Activated CD4-positive, alpha-beta T cell treated with anti-CD3 and anti-CD28 coated beads, Interleukin-2, amount 10 ng/mL, durations not matched to agents 24 days and 14 days (primary cell): ENCODE measurements at places on chromosomes 3 and 15. TPM values are rescaled to one million over a fixed set of nuclear protein-coding genes. Genes with fewer than 3 reads are reported as not detected.

GRCh38 chr3:132504375-132504933 is 87.2 kb downstream of the DNAJC13 start:
- no peak for DNase-seq

DNA sequence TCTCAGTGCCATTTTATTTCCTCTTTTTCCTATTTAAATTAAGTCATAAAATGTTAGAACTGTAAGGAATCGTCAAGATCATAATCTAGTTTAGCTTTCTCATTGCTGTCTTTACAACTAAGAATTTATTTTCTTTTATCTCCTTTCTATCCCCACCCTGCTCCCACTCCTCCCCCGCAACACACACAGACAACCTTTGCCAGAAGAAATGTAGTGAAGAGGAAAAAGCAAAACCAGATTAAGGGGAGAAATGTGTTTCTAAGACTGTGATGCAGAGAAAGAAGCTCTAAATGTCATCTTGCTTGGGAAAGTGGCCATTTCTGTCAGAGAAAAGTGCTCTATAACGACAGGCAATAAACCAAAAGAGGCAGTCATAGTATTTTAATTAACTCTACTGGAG is 78.3 kb upstream of the MLF1 start:
- no peak for DNase-seq

Gene KLHL6
- total RNA-seq: 44.9 and 47.1 TPM in 2 replicates

Gene LRRC3B
- not detected in 2 replicates for total RNA-seq

Gene REC114
- not detected in 2 replicates for total RNA-seq

DNA sequence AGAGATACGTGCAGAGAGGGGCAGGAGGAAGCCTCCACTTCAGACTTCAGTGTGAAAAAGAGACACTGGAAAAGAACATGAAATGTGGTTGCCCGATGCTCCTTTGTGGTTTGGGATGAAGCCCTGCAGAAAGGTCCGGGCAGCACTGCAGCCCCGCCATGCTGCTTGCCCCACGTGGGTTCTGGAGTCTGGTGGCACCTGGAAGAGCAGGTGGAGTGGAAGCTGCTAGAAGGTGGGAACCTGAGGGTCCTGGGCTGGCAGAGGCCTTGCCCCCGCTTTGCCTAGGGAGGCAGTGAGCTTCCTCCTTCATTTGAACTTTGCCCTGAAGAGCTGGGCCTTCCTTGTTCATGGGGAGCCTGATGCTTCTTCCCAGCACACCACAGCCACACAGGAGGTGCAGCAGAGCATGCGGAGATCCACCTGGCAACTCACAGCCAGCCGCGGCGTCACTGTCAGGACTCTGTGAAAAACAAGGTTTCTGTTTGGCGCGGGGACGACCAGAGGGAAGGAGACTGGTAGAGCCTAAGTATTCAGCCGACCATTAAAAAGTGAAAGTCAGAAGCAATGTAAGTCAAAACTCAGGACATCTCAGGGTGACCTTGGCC is 59.0 kb downstream of the APBA2 start:
- DNase-seq: no peak

GRCh38 chr15:31559786-31560185 is 233.2 kb downstream of the KLF13 start:
- peak; percentile 44 for DNase-seq

DNA sequence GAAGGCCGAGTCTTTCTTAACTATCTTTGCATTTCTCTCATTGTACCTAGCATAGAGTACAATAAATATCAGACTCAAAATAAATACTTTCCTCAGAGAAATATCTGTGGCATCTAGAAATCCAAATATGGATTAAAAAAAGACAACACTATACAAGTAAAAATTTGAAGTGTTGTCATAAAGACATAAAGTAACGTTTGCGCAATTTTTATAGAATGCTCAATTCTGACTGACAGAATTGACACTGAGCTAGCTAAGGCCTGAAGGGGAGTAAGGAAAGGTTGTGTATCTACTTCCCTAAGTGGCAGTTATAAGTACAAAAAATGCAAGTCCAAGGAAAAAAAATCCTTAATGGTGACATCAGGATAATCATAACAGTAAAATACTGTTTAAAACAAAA is 1.1 kb downstream of the SEC11A start:
- DNase-seq: no peak

DNA sequence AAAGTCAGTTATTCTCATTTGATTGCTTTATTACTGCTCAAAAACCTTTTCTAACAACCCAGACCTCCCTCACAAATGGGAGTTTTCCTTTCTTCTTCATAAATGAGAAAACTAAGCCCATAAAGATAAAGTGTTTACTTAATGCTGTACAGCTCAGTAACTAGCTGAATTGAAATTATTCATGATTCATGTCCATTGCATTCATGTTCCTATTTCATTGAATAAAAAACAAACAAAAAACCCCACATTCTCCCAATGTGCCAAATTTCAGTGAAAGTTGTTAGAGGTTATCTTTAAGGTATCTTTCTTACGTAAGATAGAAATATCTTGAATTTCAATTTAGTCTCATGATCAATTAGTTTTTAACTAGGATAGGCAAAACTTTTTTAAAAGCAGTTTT is 2.8 kb downstream of the PLSCR2 start:
- no peak for DNase-seq

Gene POLR2M
- total RNA-seq: 54.5 and 55.4 TPM in 2 replicates

DNA sequence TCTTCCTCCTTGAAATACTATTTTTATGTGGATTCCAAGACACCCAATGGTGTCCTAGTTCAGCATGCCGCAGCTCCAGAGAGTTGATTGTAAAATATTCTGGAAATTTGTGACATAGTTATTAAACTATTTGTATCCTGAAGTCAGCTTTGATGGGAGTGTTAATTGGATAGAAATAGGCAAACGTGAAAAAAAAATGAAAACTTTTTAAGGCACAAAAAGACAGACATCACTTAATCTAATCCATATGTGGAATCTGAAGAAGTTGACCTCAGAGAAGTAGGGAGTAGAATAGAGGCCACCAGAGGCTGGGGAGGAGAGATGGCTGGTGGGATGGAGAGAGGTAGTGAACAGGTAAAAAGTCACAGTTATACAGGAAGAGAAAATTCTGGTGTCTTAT is 704.2 kb downstream of the ROBO1 start:
- DNase-seq: no peak

Gene ARGFX
- not detected in 2 replicates for total RNA-seq

Gene STOML1
- total RNA-seq: 10.3 and 10.6 TPM in 2 replicates

DNA sequence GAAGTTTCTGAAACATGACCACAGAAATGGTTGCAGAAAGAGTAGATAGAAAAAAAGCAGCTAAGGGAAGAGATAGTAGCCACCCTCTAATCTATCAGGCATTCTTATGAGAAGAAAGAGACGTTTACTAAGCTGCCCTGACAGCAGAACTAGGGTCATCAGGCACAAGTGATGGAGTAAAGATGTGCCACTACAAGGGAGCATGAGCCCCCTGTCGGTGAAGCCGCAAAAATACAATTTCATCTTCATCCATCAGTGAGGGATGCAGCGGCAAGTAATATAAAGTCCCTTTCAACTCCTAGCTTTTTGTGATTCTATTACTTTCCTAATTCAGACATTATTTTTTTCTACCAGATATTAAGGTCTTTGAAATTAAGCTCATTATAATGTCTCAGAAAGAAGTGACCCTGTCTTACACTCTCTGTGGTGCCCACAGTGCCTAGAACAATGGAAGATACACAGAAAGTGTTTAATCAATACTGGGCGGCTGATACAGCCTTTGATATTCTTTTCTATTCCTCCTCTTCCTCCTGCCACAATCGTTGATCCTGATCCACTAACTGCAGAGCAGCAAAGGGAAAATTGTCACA is 651.6 kb downstream of the NTRK3 start:
- peak; percentile 70 for DNase-seq

DNA sequence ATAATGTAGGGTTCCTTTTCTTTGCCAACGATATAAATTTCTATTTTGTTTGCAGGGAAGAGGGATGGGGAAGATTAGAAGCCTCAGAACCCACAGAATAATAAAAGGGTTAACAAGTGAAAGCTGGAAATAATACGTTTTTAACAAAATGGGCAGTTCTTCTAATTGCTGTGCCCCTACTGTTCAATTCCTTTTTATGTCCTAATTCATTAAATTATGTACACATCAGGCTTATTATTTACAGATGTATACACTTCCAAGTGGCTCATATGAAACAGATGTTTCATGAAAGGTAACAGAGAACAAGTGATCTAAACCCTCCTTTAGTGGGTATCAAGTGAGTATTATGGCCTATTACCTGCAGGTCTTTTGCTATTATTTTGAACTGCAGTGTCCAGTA is 16.2 kb downstream of the RARB start:
- no peak for DNase-seq

DNA sequence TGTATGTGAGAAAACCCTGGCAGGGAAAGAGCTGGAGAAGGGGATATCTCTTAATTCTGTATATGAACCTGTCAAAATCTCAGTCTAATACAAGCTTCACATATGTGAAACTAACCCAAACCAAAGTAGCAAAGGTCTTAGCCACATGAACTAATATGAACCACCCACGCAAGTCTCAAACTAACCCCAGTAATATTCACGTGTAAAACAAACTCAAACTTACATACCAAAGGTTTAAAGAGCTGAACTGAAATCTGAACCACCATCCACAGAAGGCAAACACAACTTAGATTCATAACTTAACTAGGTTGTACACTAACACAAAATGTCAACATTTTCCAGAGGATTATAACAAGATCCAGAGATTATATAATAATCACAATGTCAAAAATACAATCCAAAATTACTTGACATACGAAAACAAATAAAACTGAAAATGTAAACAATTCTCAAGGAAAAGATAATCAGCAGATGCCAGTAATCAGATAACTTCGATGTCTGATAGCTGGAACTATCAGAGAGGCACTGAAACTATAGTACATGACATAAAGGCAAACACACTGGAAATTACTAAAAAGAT is 64.1 kb downstream of the VPS13C start:
- DNase-seq: no peak
